ENCODE measurements at places on chromosomes 13 and 19.

- DNase-seq = no peak
Measured at GRCh38 chr13:23598369-23598768, 28.2 kb downstream of the TNFRSF19 start.

GRCh38 chr19:29606420-29606747 is 301 bp downstream of the POP4 start:
- DNase-seq = no peak

GRCh38 chr13:108270442-108270841 is 924 bp downstream of the TNFSF13B start:
- no peak for DNase-seq

- no peak for DNase-seq
Measured at GRCh38 chr13:99015606-99016490, 38.0 kb upstream of the DOCK9 start.

GRCh38 chr13:110422913-110423688 is 116.0 kb downstream of the COL4A2 start:
- no peak for DNase-seq

DNA sequence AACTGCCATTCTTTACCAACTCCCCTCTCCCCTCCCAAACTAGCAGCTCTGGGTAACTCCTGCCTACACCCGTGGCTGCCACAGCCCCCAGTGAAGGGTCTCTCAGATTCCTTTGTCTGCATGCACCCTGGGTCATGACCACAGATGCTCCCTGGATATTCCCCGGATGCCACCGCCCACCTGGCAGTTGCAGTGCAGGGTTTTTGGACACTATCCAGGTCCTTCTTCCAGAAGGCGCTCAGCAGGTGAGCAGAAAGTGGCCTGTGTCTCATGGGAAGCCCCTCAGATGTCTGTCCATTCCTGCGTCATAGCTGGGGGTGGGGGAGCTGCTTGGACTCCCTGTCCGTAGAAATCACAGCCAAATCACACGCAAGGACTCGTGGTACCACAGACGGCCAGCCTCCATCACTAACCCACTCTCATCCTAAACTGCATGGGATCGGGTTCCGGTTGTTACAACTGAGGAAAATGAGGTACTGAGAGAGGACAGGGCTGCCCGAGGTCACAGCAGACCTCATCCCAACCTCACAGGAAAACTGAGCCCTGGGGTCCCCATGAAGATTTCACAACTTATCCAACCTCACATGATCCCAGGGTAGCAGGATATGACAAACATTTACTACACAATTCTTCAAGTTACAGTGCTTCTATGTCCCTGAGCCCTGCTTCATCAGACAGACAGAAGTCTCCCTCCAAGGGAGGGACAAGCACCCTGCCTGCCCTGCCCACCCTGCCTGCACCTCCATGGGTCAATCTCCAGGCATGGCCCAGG is 38.6 kb downstream of the ELL start:
- no peak for DNase-seq

GRCh38 chr13:44359983-44360375 is 13.6 kb upstream of the SERP2 start:
- no peak for DNase-seq

- no peak for DNase-seq
Measured at GRCh38 chr19:1717200-1717969, 35.9 kb upstream of the ONECUT3 start.

DNA sequence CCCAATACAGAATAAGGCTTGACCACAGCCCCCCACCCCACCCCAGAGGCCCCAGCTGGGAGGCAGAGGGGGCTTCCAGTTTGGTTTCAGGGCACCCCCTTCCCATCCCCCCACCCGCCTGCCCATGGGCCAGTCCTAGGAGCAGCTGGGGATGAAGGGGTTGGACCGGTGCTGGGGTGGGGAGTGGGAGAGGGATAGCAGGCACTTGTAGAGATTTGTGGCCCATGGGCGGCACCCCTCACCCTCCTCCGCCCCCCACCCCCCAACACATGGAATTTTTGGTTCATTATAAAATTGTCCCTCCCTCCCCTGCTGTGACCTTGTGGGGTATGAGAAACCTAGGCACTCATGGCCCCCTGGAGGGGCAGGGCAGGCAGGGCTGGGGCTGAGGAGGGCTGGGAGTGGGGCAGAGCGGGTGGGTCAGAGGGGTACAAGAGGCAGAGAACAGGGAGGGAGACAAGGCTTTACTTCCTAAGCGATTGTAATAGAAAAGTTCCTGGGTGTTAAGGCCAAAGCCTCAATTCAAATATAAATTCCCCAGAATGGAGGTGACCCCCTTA is 5.3 kb upstream of the GSK3A start:
- DNase-seq = no peak

DNA sequence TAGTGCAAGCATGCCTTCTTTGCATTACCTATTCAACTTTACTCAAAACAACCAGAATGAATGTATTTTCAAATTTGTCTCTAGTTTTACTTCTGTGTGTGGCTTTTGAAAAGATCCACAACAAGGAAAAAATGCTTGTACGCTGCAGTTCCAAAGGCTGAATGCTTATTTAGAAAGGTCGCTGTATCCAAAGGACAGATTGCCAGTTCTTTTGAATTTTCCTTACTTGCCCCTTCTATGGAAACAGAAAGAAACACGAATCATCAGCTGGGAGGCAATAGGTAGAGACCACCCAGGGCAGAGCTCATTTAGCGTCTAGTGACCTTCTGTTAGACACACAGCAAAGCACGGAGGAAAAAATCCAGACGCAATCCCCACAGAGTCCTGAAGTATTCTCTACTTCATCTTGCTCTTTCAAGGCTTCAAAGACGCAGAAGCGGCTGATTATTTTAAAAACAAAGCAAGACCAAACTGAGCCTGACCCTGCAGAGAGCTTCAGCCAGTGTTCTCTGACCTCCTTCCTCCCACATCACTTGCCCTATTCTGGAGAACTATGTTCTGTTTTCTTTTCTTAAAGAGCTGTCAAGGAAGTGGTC is 674.6 kb upstream of the SGCG start:
- no peak for DNase-seq

DNA sequence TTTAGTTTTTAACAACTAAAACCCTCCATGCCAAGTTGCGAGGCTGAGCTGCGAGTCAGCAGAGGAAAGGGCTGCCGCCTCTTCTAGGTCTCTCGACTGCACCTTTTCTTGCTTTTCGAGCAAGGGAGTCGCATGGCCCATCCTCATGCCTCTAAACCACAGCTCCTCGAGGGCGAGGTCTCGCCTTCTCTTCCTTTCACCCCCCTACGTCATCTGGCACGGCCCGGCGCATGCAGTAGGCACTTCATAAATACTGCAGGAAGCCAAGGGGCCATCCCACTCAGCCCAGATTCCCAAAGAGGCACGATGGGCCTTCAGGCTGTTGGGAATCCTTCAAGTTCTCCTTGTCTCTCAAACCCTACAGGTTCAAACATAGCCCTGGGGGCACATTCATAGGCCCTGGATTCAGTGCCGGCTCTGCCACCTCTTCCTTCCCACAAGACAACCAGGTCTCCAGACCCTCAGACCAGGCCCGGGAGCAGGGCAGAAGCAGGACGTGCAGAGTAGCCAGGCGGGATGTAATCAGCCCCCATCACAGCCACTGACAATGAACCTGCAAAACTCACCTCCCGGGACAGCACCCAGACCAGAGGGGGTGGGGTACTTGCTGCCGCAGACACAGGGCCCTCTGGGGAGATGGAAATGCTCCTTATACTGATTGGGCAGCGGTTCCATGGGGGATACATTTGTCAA is 41.7 kb downstream of the GGACT start:
- no peak for DNase-seq

DNA sequence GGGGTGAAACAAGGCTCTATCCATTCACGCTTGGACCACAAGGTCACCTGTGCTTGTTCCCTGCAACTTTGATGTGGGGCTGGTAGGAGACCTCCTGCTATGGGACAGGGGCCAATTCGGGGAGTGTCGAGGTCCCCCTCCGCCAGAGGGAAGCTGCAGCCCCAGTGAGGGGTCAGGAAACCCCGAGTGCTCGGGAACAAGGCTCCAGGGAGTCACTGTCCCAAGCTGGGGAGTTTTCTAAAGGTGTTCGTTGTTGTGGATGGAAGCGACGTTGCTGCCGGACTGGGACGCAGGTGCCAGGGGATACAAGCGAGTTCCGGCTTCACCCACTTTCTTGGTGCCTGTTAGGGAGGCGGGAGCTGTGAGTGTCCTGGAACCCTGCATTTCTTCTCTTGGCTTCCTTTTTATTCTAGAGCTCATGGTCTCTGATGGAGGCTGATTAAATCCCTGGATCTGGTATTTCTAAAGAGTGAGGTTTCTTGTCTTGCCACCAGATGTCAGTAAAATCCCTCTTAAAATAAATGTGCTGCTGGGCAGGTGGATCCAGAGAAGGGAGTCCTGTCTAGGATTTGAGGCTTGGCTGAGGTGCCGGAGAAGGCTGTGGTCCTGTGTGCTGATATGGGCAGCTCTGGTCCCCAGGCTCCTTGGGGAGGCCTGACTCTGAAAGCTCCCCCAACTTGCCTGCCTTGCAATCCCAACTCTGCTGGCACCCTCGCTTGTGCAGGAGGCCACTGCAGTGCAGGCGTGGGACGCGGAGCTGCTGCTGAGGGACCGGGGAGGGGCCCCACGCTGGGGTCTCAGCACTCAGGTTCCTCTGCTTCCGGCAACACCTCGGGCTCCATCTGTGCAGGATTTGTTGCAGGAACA is 153.9 kb downstream of the TEX29 start:
- no peak for DNase-seq

- DNase-seq = no peak
Measured at GRCh38 chr13:112615391-112615790, 27.4 kb upstream of the TUBGCP3 start.

DNA sequence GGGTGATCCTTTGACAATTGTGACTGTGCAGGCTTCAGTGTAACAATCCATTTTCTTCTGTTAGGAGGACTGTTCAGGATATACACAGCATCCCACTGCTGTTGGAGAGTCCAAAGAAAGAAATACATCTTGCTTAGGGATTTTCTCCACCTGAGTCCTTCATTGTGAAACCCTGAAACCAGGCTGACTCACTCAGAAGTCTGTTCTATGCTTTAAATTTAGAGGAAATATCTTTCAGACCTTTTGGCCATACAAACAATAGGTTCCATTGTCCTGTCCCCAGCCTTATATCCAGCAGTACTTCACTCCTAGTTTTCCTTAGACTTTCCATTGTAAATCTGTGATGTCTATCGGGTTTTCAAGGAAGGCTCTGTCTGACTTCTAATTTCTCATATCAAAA is 379.1 kb downstream of the SUCLA2 start:
- DNase-seq = no peak

DNA sequence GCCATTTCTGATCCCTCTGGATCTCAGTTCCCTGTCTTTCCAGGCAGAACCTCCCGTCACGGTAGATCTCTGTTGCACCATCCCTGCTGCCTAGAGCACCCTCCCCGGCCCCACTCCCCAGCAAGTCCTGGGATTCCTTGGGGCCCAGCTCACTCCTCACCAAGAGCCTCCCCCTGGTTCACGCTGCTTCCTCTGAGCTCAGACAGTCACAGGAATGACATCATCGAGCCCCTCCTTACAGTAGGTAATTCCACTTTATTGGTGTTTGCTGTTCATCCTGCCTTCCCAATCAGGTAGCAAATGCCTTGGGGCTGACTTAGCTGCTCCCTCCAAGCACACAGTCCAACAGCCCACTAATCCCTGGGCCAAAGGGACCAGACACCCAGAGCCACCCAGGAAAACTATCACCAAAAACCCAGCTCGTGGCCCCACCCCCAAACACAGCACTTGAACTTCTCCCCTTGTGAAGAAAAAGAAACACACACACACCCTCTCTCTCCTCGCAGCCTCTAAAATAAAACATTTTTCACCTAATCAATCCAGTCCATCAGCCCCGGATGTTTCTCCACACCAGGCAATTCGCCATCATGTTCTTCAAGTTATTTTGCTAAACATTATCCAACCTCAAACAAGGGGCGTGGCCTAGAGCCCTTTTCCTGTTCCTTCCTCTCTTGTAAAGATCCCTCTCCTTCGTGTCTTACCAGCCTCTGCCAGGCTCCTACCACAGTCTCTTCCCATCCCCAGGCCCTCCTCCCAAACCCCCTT is 2.5 kb downstream of the NAPA start:
- DNase-seq = no peak

DNA sequence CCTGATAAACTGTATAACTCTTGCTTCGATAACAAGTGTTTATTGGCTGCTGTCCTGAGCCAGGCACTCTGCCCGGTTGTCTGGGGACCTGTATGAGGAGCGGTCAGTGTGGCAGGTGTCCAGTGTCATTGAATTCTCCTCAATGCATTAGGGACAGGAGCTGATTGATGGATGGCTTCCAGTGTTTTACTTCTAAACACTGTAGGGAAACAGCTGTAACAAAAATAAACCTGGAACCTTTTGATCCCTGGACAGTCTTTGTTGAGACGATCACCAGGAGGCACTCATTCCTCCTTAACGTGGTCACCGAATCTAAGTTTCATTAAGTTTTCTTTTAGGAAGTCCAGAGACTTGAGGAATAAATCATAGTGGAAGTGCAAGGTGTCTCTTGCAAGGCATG is 17.9 kb downstream of the UBAC2 start:
- DNase-seq = no peak

DNA sequence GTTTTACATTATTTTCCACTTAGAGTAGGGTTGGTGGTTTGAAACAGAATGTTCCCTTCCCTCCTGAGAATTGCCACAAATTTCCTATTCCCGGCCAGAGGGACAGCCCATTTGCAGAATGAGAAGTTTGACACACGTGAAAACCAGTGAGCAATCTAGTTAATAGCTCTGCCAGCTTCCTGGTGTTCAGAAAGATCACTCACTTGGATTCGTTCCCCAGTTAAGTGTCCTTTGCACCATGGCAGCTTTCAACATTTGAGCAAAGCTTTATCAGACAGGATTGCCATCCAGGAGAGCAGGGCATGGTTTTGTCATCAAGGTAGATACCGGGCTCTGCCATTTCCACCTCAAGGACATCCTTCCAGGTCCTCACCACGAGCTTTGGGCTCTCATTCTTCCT is 28.2 kb downstream of the RASL11A start:
- DNase-seq = no peak

- no peak for DNase-seq
Measured at GRCh38 chr19:29630655-29631054, 24.6 kb downstream of the POP4 start.

GRCh38 chr19:50537769-50538230 is 24.1 kb upstream of the ASPDH start:
- peak; percentile 40 for DNase-seq

DNA sequence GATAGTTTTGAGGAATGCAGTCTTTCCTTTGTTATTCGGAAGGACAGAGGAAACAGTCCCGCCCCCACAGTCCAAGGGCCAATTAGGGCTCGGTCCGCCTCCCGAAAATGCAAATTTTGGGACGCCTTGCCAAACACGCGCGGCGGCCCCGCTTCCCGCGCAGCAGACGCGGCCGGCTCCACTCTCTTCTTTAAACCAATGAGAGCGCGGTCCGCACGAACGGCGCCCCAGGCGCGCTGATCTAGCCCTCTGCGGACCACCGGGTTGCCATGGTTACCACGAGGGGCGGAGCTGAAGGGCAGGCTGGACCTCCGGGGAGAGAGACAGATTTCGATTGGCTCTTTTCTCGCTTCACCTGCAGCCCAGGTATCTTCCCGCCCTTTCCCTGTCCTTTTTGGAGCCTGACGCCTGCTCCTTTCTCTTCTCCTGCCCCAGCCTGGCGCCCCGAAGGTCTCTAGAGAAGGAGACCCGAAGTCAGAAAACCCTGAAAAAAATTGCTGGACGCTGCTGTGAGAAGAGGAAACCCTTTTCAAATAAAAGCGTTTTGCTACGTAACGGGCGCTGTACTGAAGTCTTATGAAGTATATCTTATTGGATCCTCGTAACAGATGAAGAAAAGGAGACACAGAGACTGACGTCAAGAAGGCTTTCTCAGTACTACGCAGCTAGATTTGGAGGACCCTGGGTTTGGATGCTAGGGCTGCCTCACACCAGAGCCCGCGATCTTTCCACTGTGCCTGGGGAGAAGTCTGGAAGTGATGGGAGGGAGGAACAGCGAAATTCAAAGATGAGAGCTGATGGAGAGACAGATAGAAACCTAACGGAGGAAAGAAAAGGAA is 2.0 kb downstream of the PTH2 start:
- DNase-seq = peak; percentile 13
